Fibroblast of skin of right biceps (primary cell): ENCODE measurements at places on chromosomes 2 and 18.

- DNase-seq: no peak
Observed at GRCh38 chr2:28345619-28346018, 47.0 kb upstream of the FOSL2 start.

DNA sequence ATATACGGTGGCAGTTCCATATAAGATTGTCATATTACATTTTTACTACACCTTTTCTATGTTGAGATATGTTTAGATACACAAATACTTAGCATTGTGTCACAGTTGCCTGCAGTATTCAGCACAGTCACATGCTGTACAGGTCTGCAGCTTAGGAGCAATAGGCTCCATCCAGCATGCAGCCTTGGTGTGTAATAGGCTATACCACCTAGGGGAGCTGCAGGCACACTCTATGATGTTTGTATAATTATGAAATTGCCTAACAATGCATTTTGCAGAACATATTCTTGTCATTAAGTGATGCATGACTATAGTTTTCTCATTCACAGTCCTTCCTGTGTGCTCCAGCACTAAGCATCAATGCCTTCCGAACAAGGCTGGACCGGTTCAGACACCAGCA lies 133.4 kb downstream of the NDUFA10 start:
- DNase-seq: no peak

DNA sequence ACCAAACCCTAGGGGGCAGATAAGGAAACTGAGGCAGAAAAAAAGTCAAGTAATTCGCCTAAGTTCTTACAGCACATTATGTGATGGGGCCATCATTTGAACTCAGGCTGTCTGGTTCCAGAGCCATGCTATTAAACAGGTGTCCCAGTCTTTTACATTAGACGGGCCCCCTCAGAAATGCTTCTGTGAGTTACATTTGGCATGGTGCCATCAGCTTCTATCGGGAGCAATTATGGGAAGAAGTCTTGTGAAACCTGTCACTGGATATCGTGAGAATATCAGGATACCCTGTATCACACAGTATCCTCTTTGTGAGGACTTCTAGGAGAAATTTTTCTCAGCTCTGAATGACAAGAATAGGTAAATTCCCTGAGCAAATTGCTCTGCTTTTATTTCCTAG lies 143.7 kb upstream of the NOSTRIN start:
- no peak for DNase-seq

- no peak for DNase-seq
Observed at GRCh38 chr2:217968023-217968422, 34.8 kb downstream of the TNS1 start.

- DNase-seq: no peak
Observed at GRCh38 chr2:153641046-153641445, 162.5 kb upstream of the RPRM start.

- peak; percentile 93 for DNase-seq
Observed at GRCh38 chr2:234427081-234428061, 69.5 kb downstream of the ARL4C start.

GRCh38 chr18:51135364-51135763 lies 62.1 kb downstream of the MEX3C start:
- DNase-seq: peak; percentile 51

DNA sequence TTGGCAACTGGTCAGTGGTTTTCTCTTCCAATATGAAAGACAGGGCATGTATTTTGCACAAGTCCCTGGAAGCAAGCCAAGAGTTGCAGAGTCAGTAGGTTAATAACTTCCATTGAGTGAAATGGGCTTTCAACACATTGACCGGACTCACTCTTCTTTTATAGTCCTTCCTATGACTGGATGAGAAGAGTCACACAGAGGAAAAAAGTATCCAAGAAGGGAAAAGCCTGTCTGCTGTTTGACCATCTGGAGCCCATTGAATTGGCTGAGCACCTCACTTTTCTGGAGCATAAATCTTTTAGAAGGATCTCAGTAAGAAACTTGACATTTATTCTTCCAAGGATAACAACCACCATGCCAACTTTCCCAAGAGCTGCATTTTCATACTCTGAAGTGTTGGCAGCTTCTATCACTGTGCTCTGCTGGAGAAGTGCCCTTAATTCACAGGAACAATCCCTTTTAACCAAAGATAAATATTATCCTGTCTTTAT lies 45.4 kb downstream of the RASGRP3 start:
- DNase-seq: peak; percentile 57

DNA sequence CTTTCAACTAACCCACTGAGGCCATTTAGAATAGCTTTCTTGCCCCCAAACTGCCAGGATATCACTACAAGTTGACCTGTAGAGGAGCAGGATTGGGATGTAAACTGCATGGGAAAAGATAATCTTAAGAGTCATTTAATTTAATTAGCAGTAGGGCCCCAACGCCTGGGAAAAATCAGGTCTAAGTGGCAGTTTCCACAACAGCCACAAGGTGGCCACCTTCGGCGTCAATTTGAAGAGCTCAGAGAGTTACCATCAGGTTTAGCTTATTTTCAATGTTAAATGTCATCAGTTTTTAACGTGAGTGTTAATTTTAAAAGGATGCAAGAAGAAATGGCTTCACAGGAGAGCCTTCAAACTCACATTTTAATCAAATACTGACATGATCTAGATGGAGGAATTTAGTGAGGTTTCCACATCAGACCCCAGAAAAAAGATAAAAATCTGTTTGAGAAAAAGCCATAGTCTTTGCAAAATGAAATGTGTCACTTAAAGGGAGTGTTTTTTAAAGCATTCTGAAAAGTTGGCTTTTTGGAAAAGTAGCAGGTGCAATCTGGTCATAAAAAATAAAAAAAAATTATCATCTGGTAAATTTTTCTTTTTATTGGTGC lies 77.3 kb upstream of the UPP2 start:
- peak; percentile 35 for DNase-seq

DNA sequence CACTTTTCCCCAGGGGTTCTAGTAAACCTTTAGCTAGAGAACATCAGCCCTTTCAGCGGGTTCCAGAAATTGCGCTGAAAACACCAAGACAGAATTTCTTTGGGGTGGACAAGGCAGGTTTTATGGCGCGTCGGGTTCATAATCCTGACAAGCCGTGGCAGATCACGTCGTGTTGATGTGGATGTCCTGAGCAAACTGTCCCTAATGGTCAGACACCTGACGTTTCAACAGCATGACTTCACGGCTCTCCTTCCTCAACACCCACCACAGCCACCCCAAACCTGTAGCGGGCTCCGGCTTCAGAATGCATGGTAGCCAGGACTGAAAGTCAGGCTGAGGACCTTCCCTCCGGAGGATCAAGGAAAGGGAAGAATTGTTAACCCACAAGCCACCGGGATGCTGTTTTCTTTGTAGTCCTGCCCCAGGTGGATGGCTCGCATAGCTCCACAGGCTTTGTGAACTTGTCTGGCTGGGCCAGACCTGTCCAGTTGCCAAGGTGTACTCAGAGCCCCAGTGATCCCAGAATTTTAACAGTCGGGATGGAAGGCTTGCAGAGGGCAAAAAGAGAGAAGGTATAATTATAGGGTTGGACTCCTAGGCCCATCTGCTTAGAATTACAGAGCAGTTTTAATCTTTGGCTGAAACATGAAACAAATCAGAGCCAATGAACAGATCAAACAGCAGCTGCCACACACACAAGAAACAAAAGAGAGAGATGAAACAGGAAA lies 1.5 kb downstream of the APCDD1 start:
- no peak for DNase-seq

DNA sequence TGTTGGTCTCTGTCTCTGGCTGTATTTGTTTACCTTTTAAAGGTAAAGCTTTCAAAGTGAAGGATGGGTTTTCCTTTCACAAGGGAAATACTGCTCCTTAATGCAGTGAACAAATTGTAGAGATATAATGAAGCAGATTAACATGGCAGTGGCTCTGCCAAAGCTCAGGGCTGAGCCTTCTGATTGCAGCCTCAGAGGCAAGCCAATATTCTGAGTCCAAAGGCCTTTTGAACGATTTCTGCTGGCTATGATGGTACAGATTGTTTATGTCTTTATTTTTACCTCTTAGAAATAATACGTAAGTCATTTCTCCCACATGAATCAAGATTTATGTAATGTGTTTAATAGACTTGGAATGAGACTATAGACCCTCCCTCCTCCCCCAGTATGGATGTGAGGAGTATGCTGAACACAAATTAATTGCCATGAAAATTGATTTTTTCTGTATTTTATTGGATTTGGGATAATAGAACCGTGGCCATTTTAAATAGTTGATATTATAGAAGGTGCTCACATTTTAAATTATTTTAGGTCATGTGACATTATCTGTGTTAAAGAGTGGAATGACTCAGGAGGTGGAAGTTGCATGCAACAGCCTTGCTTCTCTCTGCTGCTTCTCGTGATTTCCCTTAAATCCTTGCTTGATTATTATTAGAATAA lies 772 bp downstream of the SCN2A start:
- DNase-seq: no peak

GRCh38 chr2:9365498-9366019 lies 57.8 kb downstream of the ITGB1BP1 start:
- DNase-seq: no peak

DNA sequence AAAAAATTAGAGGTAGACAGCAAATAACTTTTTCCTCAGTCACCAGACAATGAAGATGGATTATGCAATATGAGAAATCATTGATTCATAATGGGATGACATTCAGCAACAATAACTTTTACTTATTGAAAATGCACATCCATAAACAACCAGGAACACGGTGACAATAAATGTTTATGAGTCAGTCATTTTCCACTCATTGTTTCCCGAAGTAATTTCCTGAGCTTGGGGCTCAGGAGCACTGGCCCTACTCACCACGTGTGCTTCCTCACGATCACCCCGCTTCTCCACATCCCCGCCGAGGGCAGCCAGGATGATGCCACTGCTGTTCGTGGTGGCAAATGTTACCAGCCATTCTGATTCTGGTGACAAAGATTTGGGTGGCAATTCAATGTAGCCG lies 156.3 kb downstream of the LAMA1 start:
- no peak for DNase-seq

DNA sequence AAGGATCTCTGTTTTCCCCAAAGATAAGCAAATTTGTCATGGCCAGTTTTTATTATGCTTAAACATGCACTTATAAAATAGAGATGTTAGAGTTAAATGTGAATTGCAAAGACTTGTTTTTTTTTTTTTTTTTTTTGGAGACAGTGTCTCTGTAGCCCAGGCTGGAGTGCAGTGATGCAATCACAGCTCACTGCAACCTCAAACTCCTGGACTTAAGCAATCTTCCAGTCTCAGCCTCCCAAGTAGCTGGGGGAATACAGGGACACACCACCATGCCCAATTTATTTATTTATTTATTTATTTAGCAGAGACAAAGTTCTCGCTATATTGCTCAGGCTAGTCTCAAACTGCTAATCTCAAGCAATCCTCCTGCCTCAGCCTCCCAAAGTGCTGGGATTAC lies 15.1 kb downstream of the PHOSPHO2 start:
- no peak for DNase-seq

DNA sequence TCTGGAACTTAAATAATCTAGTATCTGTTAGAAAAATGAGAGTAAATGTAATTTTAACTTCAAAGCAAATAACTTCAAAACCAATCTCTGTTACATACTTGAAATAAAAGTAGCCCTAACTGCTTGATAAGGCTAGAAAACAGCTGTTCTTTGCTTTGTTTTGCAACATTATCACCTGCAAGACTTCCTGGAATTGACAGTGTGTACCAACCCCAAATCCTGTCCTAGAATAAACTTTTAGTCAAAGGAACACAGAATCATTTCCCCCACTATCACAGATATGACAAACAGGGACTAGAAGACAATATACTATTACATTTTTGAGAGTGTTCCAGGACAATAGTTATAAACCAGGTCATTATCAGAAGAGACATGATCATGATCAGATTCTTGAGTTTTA lies 105.3 kb upstream of the PGAP1 start:
- no peak for DNase-seq

- DNase-seq: no peak
Observed at GRCh38 chr2:127471286-127471988, 53.2 kb downstream of the PROC start.

DNA sequence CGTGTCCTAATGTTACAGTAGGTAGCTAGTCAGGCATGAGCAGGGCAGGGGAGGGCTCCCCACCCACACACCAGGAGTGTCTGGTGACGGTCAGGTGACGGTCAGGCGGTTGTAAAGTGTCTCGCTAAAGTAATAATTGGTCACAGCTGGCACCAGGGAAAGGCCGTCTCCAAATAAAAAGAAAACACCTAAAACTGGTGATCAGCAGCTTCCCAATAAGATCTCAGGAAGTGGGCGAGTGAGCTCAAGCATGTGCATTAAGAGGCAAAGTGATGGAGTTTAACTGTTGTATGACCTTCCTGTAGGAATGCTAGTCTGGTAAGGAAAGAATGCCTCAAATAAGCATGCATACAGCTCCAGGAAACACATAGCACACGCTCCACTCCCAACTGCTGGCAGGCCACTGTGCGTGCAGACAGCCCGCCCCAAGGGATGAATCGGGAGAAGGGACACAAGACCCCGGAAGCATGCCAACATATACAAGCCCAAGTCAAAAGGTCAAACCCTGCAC lies 177.1 kb downstream of the RNF144A start:
- DNase-seq: peak; percentile 72

- DNase-seq: peak; percentile 5
Observed at GRCh38 chr2:71223767-71224333, 3.1 kb downstream of the PAIP2B start.

DNA sequence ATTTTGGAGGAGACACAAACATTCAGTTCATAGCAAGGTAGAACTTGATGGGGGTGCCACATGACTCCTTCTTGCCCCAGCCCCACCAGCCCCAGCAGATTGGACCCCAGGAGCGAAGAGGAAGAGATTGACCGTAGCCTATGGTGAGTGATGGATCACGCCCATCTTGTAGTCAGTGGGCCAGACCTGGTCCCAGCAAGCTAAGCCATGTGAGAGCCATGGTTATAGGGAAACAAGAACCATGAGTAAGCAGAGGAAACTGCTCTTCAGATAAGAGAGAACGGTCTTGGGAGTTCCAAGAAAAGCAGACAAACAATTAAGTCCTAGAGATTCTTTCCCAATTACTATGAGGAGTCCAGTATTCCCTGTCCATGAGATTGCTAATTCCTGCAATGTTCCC lies 4.6 kb upstream of the TCF4 start:
- no peak for DNase-seq

- peak; percentile 99 for DNase-seq
Observed at GRCh38 chr2:237128026-237128703, 42.5 kb downstream of the COPS8 start.

- peak; percentile 22 for DNase-seq
Observed at GRCh38 chr18:8339952-8340351, 269.3 kb upstream of the RAB12 start.
